IMR-90 (cell line): ENCODE measurements at places on chromosomes 2 and 18. TPM values are rescaled to one million over a fixed set of nuclear protein-coding genes. Genes with fewer than 3 reads are reported as not detected.

DNA sequence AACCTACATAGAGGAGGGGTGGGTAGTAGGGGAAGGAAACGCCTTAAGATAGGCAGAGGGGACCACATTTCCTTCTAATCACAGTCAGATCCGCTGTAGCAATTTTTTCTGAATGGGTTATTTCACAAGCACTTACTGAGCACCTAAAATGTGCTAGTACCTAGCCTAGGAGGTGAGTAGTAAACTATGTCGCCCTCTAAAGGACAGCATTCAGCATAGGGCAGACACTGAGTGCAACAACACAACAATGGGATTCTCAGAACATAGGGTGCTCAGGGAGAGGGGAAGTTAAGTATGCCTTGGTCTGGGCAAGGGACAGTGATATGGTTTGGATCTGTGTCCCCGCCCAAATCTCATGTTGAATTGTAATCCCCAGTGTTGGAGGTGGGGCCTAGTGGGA, 166.1 kb upstream of the RAB6C start:
- no peak for DNase-seq
- H3K4me3 ChIP-seq, result no peak overlapping the region
- H3K36me3 ChIP-seq, result no peaks in the 10 kb centered on the region

GRCh38 chr2:120735746-120736170, at the start of gene GLI2:
Gene GLI2 (plus strand): TSS chr2:120735868. CDS start chr2:120797321, 61,453 bp downstream.
- H3K4me3 ChIP-seq, result peak within 1 kb of the TSS; percentile 93
- DNase-seq, result peak; percentile 87
- peaks cover 34% of the 10 kb centered on the region for H3K4me1 ChIP-seq
- peak within 1 kb of the TSS; percentile 98 for H3K27ac ChIP-seq
- H3K36me3 ChIP-seq, result no peaks in the 10 kb centered on the region
- H3K27me3 ChIP-seq, result no peaks in the 10 kb centered on the region

- H3K36me3 ChIP-seq, result no peaks in the 10 kb centered on the region
- DNase-seq, result no peak
- no peaks in the 10 kb centered on the region for H3K27me3 ChIP-seq
- no peak overlapping the region for H3K27ac ChIP-seq
Measured at GRCh38 chr18:75045272-75045671, 163.7 kb downstream of the PTGR3 start.

DNA sequence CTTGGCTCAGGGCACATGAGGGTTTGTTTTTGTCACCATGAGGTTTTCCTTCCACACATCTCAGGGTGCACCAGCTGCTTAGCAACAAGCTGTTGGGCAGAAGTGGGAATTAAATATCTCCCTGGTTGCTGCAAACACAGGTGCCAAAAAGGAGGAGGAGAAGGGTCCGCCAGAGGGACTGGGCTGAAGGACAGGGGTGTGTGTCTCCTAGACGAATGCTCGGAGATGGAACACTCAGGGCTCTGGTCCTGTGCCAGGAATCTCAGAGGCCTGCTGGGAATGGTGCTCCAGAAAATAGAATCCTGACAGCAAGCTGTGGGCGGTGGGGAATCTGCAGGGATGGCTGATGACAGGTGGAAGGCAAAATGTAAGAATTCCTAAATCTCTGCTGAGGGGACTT, 94.5 kb downstream of the VSNL1 start:
- H3K27ac ChIP-seq, result no peak overlapping the region
- H3K27me3 ChIP-seq, result no peaks in the 10 kb centered on the region
- H3K4me1 ChIP-seq, result no peaks in the 10 kb centered on the region
- no peak overlapping the region for H3K4me3 ChIP-seq

TCF23 gene
- not detected in 2 replicates for polyA plus RNA-seq

FAM237A gene
- polyA plus RNA-seq, result not detected in 2 replicates

HOXD13 gene
- polyA plus RNA-seq, result not detected in 2 replicates

DNA sequence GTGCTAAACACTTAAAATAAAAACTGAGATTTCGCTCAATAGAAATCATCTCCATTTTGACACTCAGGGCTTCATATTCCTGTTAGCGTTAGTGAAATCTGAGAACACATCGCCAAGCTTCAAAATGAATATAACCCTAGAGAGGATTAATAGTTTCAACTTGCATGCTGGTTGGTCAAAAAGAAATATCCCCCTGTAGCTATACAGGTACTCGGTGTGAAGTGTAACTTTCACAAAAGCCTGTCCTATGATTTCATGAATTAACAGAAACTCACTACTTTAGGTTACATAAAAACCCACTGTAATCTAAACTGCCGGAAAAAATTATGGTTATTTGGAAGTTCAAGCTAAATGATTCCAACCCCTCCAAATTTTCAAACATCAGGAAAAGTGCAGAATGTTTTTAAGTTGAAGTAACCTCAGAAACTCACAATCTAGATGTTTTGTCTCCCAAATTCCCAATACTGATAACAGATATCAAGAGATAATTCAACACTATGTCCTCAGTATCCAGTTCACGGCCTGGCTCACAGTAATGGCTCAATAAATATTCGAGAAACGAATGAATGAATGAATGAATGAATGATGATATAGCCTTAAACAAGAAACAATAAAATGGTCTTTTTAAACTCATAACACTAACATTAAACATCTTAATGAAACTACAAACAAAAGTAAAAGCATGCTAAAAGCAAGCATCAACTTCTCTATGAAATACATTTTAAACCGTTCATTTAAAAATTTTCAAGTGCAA, 2.5 kb downstream of the TLK1 start:
- H3K4me1 ChIP-seq, result peaks cover 2% of the 10 kb centered on the region; the same call in 1 of the 2 replicates
- no peak overlapping the region for H3K4me3 ChIP-seq
- no peaks in the 10 kb centered on the region for H3K36me3 ChIP-seq
- no peak overlapping the region for H3K27ac ChIP-seq
- no peaks in the 10 kb centered on the region for H3K27me3 ChIP-seq

- no peak overlapping the region for H3K27ac ChIP-seq
- DNase-seq, result no peak
- H3K27me3 ChIP-seq, result no peaks in the 10 kb centered on the region
- no peaks in the 10 kb centered on the region for H3K36me3 ChIP-seq
Measured at GRCh38 chr2:179021258-179021657, 28.7 kb downstream of the CCDC141 start.

SLC9A2 gene
- not detected in 2 replicates for polyA plus RNA-seq

GRCh38 chr2:2142345-2142744, 188.7 kb downstream of the MYT1L start:
- no peak overlapping the region for H3K27ac ChIP-seq
- H3K4me1 ChIP-seq, result no peaks in the 10 kb centered on the region
- H3K4me3 ChIP-seq, result no peak overlapping the region
- no peaks in the 10 kb centered on the region for H3K36me3 ChIP-seq
- DNase-seq, result no peak

DNA sequence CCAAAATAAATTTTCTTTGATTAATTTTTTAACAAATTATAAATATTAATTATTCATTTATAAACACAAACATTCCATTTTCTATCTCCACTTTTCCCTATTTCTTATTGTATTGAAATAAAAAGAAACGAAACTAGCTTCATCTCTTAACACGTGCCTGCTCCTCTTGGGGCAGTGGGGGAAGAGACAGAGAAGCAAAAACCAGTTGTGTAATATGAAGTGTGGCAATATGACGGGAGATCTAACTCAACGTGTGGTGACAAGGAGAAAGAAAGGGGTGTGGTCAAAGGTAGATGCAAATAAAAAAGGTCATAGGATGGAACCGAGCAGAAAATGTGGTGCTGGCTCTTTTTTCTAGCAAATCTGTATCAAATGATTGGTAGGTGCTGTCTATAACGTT, 106.9 kb upstream of the SLC8A1 start:
- peaks cover 8% of the 10 kb centered on the region for H3K4me1 ChIP-seq
- no peak for DNase-seq
- no peaks in the 10 kb centered on the region for H3K27me3 ChIP-seq
- H3K27ac ChIP-seq, result no peak overlapping the region
- no peaks in the 10 kb centered on the region for H3K36me3 ChIP-seq

SCN3A gene
- polyA plus RNA-seq, result 0.19 and 0.26 TPM in 2 replicates

GRCh38 chr2:241728627-241729026, 5.8 kb upstream of the D2HGDH start:
- no peaks in the 10 kb centered on the region for H3K4me1 ChIP-seq
- no peak overlapping the region for H3K4me3 ChIP-seq
- DNase-seq, result no peak
- no peak overlapping the region for H3K27ac ChIP-seq

GRCh38 chr2:150571121-150571520, 83.7 kb upstream of the RND3 start:
- no peaks in the 10 kb centered on the region for H3K27me3 ChIP-seq
- no peaks in the 10 kb centered on the region for H3K36me3 ChIP-seq
- H3K4me3 ChIP-seq, result no peak overlapping the region
- peak overlapping the region; percentile 82; the same call in 1 of the 2 replicates for H3K27ac ChIP-seq

DIPK1C gene
- not detected in 2 replicates for polyA plus RNA-seq

- H3K27ac ChIP-seq, result no peak overlapping the region
- no peaks in the 10 kb centered on the region for H3K4me1 ChIP-seq
- no peak overlapping the region for H3K4me3 ChIP-seq
- no peak for DNase-seq
- H3K27me3 ChIP-seq, result no peaks in the 10 kb centered on the region; the same call in 1 of the 2 replicates
- no peaks in the 10 kb centered on the region for H3K36me3 ChIP-seq
Measured at GRCh38 chr2:5938566-5938896, 246.3 kb downstream of the SOX11 start.

GPR45 gene
- not detected in 2 replicates for polyA plus RNA-seq

- no peak overlapping the region for H3K4me3 ChIP-seq
- H3K4me1 ChIP-seq, result no peaks in the 10 kb centered on the region
- H3K27ac ChIP-seq, result no peak overlapping the region
- H3K36me3 ChIP-seq, result no peaks in the 10 kb centered on the region
- no peak for DNase-seq
Measured at GRCh38 chr2:228771774-228772173, 499.3 kb downstream of the PID1 start.
